ENCODE measurements at places on chromosomes 4 and X.

DNA sequence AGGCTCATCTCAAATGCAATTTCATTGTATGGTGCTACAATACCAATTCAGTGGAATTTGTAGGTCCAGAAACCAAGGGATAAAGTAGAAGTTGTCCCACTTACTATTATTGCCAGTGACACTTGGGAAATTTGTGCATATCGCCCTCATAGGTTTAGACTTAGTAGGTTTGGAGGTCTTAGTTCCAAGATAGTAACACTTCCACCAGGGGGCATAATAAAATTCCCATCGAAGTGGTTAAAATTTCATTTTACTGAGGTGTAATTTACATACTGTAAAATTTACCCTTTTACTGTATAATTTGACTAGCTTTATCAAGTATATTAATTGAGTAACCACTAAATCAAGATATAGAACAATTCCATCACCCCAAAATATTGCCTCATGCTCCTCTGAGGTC is 174.6 kb downstream of the INPP4B start:
- no peak for DNase-seq

DNA sequence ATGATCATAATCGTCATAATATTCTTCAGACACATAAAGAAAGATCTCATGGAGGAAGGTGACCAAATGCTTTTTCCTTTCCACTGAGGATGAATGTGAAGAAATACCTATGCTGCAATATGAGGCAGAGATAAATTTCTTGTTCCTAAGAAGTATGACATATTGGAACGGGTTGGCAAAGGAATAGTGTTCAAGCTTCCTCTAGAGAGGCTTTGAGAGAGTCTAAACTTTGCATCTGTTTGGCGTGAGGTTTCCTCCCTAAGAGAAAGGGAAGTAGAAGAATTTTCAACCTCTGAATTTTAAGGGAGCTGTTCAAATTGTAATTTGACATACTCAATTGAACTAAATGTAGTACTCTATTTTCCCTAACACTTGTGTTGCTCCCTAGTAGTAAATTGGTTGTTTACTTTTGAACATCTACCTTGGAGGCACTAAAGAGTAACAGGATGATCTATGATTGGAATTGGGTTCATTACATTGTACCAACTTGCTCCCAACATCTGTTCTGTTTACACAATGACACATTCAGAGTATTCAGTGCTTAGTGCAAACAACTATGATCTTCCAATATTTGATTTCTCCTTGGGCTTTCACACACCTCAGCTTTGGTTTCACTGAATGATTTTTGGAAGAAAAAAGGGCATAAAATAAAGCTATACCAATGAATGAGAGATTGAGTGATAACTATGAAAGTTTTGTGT is 122.0 kb downstream of the CORIN start:
- no peak for DNase-seq

DNA sequence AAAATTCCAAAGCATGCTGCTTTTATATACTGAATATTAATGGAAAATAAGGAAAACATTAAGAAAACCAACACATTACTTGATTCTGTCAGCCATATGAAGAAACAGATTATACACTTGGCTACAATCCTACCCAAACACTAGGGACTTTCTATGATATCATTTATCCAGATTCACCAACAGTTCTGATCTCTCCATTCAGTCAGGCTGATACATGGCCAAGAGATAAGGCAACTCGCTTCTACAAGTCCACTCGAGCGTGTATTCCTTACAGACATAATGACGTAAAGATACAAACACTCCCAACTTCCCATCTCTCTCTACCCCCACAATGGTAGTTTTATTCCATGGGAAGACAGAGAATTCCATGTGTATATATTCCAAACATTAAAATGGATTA is 44.5 kb downstream of the NEK1 start:
- DNase-seq, result no peak

GRCh38 chr4:57104706-57105560 is 5.3 kb downstream of the IGFBP7 start:
- DNase-seq, result no peak

DNA sequence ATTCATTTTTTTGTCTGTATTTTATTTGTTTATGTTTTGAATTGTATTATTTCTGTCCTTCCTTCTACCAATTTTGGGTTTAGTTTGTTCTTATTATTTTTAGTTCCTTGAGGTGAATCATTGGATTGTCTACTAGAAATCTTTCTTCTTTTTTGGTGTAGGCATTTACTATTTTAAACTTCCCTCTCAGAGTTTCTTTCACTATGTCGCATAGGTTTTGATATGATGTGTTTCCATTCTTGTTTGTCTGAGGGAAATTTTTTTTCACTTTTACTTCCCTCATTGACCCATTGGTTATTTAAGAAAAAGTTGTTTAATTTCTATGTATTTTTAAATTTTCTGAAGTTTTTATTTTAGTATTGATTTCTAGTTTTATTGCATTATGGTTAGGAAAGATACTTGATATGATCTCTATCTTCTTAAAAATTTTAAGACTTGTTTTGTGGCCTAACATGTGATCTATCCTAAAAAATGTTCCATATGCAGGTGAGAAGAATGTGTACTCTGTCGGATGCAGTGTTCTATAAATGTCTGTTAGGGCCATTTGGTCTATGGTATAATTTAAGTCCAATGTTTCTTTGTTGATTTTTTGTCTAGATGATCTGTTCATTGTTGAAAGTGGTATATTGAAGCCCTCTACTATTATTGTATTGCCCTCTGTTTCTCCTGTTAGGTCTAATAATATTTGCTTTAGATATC is 68.8 kb downstream of the IL15 start:
- no peak for DNase-seq

DNA sequence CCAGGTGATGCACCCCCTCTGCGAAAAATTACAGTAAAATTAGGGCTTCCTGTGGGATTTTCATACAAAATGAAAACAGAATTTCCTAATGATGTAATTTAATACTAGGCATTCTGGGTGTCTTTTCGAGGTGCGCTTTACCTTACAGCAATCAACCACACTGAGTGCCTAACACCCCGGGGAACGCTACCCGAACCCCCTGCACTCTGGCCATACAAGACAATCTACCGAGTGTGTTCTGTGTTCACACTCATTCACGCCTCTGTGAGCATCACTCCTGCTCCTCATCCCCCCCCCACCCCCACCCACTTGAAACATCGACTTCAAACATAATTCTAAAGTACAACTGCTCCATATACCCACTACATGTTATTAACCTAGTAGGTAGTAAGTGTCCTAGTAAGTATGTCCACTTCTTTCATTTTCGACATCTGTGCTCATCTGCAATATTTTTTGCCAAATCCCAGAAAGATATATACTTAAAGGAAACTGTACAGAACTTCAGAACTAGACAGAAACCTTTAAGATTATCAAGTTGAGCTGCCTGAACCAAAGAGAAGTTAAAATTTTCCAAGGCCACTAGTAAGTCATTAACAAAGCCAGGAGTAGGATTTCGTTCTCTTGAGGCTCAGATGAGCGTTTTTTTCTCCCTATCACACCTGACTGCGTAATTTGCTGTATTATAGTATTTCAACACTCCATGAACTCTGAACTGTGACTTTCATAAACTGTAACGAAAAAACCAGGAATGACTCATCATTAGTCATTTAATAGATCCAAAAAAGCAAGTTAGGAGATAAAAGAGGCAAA is 80.0 kb downstream of the FAT1 start:
- DNase-seq, result no peak

DNA sequence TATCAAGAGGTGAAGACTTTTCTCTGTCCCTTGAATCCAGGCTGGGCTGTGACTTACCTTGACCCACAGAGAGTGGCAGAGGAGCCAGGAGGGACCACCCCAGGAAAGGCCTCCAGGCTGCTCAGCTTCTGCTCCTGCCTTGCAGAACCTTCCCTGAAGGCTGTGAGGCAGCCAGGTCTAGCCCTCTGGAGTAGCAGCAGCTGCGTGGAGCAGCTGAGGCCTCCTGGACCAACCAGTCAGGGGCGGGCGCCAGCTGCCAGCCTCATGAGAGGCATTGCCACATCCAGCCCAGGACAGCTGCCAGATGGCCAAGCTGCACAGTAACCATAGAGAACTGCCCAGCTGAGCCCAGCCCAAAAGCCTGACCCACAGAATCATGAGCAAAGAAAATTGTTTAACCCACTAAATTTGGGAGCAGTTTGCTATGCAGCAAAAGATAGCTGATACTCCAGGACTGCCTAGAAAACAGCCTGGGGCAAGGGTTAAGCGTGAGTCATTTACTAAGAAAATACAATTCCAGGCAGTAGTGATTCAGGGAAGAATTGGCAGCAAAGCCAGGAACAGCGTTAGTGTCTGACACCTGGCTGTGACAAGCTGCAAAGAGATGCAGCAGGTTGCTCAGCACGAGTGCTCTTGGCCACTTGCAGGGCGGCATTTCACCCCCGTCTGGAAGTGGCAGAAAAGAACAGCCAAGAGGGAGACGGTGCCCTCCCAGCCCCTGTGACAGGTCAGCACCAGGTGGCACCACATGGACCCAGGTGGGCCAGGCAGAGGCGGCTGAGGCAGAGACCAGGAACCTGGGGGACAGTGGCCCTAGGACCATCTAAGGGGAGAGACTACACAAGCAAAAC is 14.7 kb upstream of the PDE6B start:
- DNase-seq, result no peak

DNA sequence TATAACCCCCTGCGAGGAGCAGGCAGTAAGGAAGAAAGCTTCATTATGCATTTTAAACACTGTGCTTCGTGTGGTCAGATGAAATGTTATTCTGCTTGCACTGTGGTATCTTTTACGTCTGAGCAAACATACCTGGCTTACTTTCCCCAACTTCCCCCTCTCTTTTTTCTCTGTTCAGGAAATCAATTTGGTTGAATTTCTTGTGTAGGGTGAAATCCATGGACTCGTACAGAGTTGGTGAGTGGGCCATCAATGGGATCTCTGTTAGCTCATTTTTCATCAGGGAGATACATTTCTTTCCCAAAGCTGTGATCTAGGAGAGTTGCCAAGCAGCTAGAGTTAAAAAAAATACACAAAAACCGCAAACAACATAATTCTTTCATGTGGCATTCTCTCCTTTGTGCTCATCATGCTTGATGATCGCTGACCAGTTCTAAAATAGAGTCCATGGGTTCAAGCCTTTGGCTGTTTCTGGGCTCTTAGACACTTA is 98.5 kb downstream of the FRAS1 start:
- no peak for DNase-seq

- DNase-seq, result peak; percentile 85
Observed at GRCh38 chrX:989959-990510, 222.4 kb downstream of the CRLF2 start.

DNA sequence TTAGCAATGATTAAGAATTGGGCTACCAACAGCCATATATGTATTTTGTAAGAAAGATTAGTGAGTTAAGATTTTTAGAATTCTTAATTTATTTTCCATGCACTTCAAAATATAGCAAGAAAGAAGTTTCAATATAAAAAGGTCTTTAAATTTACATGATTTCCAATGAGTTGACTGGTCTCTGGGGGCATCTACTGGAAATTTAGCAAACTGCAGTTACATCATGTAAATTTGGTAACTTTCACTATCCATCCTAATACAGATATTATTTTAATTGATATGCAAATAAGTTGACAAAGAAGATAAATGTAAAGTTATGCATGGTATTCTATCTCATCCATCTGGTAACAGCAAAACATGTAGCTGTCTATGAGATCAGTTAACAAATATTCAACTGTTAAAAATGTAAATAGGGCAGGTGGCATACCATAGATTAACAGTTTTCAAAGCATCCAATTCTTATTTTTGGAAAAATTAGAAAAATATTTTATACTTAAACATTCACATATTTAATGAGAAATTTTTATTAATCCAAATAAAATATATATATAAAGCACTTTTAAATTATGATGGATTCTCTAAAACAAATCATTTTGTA is 29.1 kb downstream of the TTC29 start:
- DNase-seq, result peak; percentile 11

GRCh38 chr4:24262616-24263015 is 321.7 kb downstream of the DHX15 start:
- DNase-seq, result no peak

DNA sequence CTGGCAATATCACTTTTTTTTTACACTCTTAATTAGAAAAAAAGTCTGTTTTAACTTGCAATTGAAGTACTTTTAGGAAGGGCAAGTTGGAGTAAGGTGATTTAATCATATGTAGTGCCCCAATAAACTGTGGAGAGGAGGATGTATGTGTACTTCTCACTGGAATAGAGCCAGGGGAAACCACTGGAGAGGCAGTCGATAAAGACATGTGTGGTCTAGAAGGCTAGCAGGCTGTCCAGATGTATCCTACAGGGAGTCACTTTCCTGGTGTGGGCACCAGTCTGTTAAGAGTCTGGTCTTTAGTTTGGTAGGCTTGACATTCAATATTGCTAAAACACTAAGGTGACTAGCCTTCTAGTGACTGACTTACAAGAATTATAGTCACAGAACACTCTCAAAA is 9.6 kb upstream of the SGMS2 start:
- DNase-seq, result no peak

DNA sequence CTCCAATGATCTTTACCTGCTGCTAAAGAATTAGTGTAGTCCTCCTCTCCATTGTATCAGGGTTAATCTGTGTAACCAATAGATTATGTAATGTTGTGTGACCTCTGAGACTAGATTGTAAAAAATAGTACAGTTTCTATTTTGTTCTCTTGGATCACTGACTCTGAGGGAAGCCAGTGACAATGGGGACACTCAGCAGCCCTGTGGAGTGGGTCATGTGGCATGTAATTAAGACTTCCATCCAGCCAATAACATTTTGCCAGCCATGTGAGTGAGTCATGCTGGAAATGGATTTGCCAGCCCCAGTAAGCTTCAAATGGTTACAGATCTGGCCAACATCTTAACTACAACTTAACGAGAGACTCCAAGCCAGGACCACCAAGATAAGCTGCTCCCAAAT is 332.3 kb downstream of the PTTG2 start:
- DNase-seq, result no peak

DNA sequence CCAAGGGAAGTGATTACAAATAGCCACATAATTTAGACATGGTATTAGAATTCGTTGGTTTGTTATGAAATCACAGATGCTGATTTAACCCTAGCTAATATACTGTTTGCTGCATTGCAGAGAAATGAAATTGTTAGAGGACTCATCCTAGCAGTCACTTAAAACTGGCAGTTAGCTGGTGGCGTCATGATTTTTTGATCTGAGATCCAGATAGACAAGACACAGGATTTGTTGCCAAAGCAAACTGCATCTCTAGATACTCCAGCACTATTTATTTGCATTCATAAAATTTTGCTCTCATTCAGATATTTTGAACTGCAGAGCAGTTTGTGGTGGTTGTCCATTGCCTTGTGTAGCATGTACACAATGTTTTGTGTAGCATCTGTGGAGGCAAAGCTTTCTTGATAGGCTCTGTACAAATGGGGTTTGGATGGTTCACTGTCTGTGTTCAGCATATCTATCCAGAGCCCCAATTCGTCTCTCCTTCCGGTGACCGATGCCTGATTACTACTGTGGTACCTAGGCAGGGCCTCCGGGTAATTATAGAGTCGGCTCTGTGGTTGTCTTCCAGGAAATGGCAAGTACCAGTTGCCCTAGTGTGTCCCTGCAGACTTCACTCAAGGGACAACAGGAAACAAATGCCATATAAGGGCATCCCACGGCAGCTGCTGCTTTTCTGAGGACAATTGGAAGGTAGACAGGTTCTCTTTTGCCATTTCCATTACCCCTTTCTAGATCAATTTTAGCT is 30.1 kb upstream of the SPARCL1 start:
- DNase-seq, result no peak

All from fibroblast of skin of left quadriceps (primary cell).